ENCODE measurements at places on chromosomes 2 and 18.
A peak's percentile ranks its signal among the peaks of the same experiment; 100 is the strongest.

DNA sequence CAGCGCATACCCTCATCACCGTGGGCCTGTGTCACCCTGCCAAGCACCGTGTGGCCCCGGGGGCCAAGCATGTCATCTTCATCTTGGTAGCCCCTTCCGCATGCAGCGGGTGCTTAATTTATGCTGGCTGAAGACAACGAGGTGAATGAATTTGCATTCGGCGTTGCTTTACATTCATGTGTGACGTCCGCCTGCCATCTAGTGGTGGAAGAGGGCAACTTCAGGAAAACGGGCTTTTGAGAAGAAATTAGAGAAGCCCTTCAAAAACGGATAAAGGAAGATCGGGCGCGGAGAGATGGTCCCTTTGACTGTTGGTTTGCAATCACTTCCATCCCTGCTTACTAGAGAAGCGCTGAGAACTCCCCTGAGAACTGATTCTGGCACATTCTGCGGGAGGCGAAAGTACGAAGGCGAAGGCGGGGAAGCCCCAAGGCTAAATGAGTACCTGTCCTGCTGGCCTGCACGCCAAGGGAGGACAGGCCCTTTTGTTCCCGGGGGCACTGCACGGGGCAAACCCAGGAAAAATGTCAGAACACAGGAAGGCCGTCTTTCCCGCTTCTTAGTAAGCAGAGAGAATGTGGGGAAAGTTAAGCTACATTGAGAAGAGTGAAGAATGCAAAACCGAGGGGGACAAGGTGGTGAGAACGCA is 145.9 kb downstream of the ZNF516 start:
- DNase-seq, result peak; percentile 92

DNA sequence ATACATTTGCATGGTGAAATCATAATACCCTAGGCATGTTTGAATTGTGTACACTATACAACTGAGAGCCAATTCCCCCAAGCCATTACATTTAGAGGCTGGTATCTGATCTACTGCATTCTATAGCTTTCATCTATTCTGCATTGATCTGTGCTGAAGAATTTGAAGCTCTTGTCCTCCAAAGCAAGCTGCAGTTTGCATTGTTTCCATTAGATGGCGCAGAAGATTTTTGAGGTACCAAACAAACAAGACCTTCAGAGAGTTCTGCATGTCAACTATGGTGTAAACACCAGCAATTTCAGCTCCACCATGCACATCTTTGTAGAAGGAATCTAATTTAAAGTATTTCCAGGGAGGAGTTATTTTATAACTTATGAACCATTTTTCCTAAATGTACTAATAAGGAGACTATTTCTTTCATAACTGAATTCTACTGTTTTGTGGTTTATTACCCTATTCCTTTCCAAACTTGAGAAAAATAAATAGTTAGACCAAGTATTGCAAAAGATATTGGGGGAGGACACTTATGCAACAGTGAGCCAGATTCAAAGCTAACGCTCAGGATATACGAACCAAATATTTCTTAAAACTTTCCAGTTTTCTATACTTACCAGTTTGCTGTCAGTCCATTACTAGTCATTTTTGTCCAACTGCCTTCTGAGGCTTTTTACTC is 761.8 kb upstream of the ACVR2A start:
- DNase-seq, result peak; percentile 62

- DNase-seq, result no peak
Observed at GRCh38 chr2:222421626-222422025, 2.7 kb upstream of the SGPP2 start.

GRCh38 chr18:61841706-61842105 is 51.1 kb downstream of the RNF152 start:
- peak; percentile 63 for DNase-seq

GRCh38 chr2:47992671-47993070 is 86.4 kb upstream of the FBXO11 start:
- no peak for DNase-seq

- DNase-seq, result no peak
Observed at GRCh38 chr2:164662066-164662465, 40.8 kb upstream of the GRB14 start.

DNA sequence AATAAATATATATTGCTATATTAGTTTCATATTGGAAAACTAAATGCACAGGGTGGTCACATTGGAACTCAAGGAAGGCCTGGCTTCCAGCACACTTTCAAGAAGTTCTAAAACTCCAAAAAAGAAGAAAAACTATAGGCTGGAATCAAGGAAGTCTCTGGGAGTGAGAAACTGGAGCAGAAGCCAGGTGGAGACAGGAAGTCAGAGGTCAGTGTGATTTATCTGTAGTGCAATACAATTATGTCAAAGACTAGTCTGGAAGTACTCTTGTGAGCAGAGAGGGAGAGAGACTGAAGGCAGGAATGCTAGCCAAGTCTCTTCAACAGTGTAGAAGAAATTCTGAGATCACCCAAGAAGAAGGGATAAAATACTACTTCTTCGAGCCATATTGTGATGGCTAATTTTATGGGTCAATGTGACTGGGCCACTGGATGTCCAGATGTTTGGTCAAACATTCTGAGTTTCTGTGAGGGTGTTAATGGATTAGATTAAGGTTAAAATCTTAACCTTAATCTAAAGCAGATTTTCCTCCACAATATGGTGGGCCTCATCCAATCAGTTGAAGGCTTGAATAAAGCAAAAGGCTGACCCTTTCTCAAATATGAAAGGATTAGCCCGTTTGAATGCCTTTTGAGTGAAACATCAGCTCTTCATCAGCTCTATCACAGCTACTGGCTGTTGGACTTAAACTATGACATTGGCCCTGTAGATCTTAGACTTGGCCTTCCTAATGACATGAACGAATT is 208.0 kb downstream of the TDRD15 start:
- DNase-seq, result no peak

- no peak for DNase-seq
Observed at GRCh38 chr18:30743033-30743432, 299.5 kb downstream of the DSC3 start.

GRCh38 chr2:11102956-11103860 is 52.1 kb upstream of the SLC66A3 start:
- DNase-seq, result peak; percentile 3

GRCh38 chr2:36355890-36356297 is 316 bp downstream of the CRIM1 start:
- no peak for DNase-seq

GRCh38 chr2:28678175-28678855 is 73.3 kb upstream of the PPP1CB start:
- peak; percentile 6 for DNase-seq

- no peak for DNase-seq
Observed at GRCh38 chr2:127392133-127392827, 4.5 kb upstream of the MAP3K2 start.

DNA sequence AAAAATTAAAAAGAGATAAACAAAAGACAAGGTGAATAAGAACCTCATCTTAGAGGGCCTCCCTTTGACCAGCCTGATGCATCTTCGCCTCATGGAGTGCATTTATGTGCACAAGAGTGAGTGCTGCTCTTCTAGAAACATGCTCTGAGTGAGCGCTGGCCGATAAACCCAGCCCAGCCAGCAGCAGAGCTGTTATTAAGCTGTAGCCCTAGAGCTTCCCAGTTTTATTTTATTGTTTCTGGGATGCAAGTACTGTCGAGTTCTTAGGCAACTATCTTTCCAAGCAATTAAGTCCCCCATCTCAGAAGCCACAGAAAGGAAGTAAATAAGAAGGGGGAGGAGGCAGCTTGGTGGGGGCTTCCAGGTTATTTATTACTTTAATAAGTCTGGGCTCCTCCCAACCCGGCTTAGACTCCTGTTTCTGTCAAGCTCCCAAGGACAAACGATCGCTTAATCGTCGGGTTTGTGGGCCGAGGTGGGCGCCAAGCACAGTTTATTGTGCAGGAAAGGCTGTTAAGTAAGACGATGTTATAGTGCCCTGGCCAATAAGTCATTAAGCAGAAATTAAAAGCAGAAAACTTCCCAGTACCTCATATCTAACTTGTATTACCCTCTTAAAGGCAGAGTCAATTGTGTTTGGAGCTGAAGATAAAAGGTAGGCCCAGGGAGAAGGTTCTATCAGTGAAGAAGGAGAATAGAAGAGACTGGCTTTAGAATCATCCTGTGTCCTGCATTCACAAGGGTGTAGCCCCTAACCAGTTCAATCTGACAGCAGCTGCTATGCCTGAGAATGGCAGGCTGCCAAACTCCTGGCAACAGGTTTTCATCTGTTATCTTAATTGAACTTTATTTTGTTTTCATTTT is 176.3 kb downstream of the PIK3C3 start:
- peak; percentile 93 for DNase-seq

DNA sequence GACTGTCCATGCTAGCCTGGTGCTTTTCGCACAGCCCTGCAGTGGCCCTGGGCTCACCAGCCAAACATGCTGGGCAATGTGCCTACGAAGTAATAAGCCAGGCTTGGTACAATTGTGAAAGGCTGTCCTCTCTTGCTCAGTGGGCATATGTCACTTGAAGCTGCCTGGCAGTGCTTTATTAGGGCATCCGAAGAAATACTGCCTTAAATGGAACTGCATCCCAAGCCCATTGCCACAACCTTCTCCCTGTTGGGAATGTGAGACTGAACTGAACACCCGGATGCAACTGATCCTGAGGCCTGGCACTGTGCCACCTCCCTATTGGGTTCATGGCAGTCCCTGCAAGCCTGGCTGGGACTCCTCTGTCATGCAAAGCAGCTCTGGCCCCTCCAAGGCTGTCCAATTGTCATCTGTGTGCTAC is 15.9 kb downstream of the CAPG start:
- DNase-seq, result no peak

- no peak for DNase-seq
Observed at GRCh38 chr2:229635371-229635680, 79.0 kb downstream of the DNER start.

- DNase-seq, result peak; percentile 26
Observed at GRCh38 chr2:195252018-195252417, 405.0 kb upstream of the SLC39A10 start.

DNA sequence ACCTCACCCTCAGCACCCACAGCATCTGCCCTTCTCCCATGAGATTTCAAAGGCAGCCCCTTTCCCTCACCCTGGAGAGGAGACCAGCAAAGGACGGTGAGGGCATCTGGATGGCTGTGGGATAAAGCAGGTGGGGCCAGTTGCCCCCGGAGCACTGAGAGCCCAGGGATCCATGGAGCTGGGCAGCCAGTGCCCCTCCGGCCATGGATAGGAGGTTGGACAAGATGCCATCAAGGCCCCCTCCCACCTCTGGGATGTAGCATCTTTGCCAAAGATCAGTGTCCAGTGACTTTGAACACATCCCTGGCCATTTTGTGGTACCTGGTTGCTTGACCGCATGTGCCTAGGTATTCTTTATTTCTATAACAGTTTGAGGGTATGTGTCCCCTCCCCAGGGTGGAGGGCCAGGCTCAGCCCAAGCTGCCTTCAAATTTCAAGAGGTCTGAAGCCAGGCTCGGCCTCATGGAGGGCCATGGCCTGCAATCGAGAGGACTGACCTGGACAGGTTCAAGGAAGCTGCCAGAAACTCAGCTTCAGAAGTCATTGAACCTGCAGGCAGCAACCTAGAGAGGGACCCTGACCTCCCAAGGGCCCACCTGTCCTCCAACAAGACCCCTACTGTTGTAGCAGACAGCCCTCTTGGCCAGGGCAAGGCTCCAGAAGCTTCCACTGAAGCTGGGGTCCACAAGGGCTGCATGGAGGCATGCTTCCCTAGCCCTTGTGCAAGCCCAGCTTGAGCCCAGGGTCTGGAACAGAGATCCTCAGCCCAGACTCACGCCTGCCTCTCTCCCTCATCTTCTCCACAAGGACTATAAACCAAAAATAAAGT is 55.5 kb upstream of the BIN1 start:
- no peak for DNase-seq

Data from NCI-H69 (cell line).